Cardiac septum (tissue), 1 donor: ENCODE measurements at places on chromosomes 2 and 18. TPM values are rescaled to one million over a fixed set of nuclear protein-coding genes. Genes with fewer than 3 reads are reported as not detected.
A peak's percentile ranks its signal among the peaks of the same experiment; 100 is the strongest.

IGFBP2 gene
- total RNA-seq, result 785 TPM

GRCh38 chr2:12456293-12457106, 260.2 kb upstream of the TRIB2 start:
- peak; percentile 95 for DNase-seq

ZSWIM2 gene
- total RNA-seq, result not detected

DNA sequence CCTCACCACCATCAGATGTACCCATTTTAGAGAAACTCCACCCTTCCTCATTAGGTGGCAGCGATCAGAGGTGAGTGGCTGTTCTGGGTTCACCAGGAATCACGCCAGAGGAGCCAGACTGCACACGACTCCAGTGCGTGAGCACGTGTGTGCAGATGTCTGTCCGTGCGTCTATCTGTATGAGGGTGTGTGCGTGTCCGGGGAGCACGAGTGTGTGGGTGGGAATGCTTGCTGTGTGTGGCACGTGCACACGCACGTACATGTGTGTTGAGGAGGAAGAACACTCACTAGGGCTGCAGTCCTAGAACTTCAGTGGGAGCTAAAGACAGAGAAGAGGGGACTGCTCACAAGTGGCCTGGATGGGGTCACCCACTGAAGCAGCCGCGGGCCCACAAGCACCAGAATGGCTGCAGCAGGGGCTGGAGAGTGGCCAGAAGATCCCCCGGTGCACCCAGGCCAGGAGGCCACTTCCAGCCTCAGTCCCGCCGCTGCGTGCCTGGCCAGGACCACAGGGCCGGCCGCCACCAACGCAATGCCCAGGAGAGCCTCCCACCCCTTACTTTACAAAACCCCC, 13.9 kb downstream of the HDAC4 start:
- DNase-seq, result no peak

GRCh38 chr2:225515033-225515432, 115.5 kb downstream of the NYAP2 start:
- no peak for DNase-seq

EVX2 gene
- total RNA-seq, result not detected

DNA sequence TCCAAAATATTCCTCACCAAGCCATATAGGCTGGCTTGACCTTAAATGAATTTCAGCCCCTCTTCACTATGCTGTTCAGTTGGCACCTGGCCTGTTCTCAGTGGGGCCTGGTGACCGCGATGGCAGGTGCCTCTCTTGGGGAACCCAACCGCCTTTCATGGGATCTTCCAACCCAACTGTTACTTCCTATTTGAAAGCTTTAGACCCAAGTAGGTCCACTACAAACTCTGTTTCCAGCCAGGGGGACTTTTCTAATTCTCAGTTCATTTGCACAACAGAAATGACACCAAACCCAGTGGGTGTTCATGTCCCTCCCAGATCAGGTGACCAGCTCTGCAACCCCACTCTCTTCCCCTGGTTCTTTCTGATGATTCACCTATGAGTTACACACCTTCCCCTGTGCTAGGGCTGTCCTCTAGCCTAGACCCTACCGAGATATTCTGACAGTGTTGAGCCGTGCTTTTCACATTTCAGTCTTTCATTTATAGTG, 35.6 kb upstream of the NDUFV2 start:
- DNase-seq, result no peak

- no peak for DNase-seq
Observed at GRCh38 chr2:204743393-204743960, 198.2 kb downstream of the PARD3B start.

L3MBTL4 gene
- 0.70 TPM for total RNA-seq

ACMSD gene
- total RNA-seq, result not detected

- no peak for DNase-seq
Observed at GRCh38 chr2:3753561-3753960, 50.2 kb downstream of the DCDC2C start.

DOK1 gene
- 3.9 TPM for total RNA-seq

DNA sequence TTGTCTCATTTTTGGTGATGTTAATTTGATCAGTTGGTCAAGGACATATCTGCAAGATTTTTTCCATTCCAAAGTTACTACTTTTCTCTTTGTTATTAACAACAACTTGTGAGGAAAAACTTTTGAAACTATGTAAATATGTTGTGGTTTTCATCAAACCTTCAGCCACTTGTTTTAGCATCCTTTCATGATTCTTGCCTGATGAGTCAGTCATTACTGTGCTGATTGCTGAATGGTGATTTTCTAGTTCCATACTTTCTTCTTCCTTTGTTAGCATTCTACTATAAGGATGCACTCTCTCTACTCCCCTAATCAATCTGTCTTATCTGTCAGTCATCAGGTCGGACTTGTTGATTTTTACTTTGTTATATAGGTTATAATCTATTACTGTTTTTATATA, 10.9 kb downstream of the TMEM87B start:
- no peak for DNase-seq

ITGA6 gene
- 38.9 TPM for total RNA-seq

DSG1 gene
- total RNA-seq, result 0.89 TPM

HOXD12 gene
- not detected for total RNA-seq

DNA sequence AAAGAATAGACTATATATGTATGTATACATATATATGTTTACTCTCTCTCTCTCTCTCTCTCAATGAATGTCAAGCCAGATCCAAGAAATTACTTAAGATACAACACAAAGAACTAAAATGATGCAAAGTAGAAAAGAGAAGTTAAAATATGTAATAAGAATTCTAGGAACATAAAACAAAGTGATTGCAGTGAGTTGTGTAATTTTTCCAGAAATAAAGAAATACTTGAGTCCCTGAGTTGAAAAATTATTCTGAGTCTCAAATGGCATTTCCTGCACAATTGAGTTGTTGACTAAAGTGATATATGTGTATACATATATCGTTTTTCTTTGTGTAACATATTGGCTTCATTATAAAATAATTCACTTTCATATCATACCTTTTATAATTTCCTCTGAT, 262.4 kb downstream of the INSIG2 start:
- no peak for DNase-seq

GRCh38 chr2:114001937-114002336, 112.0 kb downstream of the ACTR3 start:
- DNase-seq, result no peak

GRCh38 chr2:28507796-28508764, 12.2 kb downstream of the PLB1 start:
- DNase-seq, result no peak

UNC80 gene
- 2.1 TPM for total RNA-seq

- DNase-seq, result no peak
Observed at GRCh38 chr2:238272156-238272555, 16.3 kb downstream of the PER2 start.

DNA sequence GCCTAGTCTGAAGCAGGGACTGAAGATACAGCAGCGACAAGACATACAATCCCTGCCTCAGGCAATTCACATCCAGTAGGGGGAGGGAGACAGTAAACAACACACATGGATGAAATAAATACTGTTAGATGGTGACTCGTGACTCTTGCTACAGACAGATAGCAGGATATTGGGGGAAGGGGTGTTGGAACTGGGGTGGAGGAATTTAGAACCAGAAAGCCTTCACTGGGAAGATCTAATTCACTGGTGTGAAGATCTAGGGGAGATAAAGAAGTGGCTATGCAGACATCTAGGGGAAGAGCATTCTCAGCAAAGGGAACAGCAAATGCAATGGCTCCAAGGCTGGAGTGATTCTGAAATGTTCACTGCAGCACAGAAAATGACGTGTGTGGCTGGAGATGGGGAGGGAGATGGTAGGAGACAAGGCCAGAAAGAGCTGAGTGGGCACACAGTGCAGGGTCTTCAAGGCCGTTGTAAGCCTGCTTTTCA, 52.6 kb upstream of the TMEM163 start:
- no peak for DNase-seq

DNA sequence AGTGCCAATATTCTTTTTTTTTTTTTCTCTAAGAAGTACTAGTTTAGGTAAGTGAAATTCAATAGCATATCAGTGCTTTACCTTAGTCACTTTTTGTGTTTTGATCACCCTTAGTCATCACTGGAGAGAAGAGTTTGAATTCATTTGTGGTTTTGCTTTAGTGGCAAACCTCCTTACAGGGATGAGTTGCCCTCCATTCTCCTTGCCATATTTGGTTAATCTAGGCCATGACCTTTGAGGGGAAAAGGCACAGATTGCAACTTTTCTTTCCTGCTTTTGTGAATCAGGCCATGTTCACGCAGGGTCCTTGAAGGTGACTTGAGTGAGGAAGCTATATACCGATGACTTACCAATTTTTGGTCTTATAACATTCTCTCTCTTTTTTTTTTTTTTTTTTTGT, 34.4 kb downstream of the PLEKHA3 start:
- DNase-seq, result no peak

IKZF2 gene
- 5.6 TPM for total RNA-seq

- DNase-seq, result no peak
Observed at GRCh38 chr2:144946263-144946662, 426.3 kb upstream of the ZEB2 start.

ABCG8 gene
- total RNA-seq, result not detected

- no peak for DNase-seq
Observed at GRCh38 chr2:169189132-169189531, 119.8 kb downstream of the DHRS9 start.
